AG04449 (cell line): ENCODE measurements at places on chromosomes 7 and 10.

GRCh38 chr7:107847168-107847835 lies 43.7 kb upstream of the DLD start:
- DNase-seq: no peak

- no peak for DNase-seq
These were observed 8.0 kb downstream of the RSU1 start for GRCh38 chr10:16809074-16809718.

DNA sequence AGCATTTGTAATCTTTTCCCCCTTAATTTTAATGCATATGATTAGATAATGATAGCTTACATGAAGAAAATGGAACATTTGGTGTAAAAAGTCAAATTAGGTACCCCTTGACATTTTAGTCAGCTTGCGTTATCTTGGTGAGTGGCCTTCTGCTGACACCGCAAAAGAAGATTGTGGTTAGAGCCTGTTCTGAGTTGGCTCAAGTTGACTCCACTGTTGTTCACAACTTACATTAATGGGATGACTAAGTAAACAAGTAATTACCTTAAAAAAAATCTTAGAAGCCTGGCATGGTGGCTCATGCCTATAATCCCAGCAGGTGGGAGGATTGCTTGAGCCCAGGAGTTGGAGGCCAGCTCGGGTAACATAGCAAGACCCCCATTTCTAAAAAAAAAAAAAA lies 24.2 kb downstream of the TRRAP start:
- DNase-seq: no peak

- no peak for DNase-seq
These were observed 87.7 kb upstream of the PDK4 start for GRCh38 chr7:95684037-95684436.

GRCh38 chr7:80362677-80363076 lies 149.2 kb downstream of the GNAT3 start:
- no peak for DNase-seq

DNA sequence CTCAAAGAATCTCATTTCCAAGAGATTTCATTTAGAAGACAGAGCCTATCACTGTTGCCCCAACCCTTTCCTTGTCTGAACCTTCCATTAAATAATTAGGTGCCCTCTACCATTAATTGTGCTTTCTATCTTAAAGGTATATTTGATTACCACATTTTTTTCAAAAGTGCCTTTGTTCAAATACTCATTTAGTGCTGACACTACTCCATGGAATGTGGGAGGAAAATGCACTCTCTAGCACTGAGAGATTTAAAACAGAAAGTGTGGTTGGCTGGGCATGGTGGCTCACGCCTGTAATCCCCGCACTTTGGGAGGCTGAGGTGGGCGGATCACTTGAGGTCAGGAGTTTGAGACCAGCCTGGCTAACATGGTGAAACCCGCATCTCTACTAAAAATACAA lies 119.8 kb downstream of the CACNA2D1 start:
- DNase-seq: no peak

- no peak for DNase-seq
These were observed 14.3 kb downstream of the UNCX start for GRCh38 chr7:1246871-1247526.

- no peak for DNase-seq
These were observed 29.4 kb upstream of the KNDC1 start for GRCh38 chr10:133130602-133131001.
